Activated T-cell treated with anti-CD3 and anti-CD28 coated beads for 24 hours (primary cell): ENCODE measurements at places on chromosomes 12 and 14.

DNA sequence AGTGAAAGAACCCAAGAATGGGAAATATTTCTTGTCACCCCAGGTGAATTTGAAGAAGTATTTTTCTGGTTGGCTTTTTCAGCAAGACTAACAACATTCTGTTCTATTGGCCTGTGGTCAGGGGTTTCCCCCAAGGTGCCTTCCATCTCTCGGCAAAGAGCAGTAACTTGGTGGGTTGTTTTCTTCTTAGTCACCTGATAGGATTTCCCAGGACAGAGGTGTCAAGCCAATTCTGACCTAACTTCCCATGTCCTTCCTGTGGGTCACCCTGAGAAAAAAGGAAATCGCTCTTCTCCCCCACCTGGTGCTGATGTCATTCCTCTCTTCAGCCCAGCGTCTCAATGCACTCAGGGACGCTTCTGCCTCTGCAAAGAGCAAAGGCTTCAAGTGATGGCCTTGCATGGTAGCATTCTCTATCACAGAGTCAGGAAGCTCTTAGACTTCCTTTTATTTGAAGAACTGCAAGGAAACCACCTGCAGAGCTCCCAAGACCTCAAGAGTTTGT, 16.1 kb upstream of the IFNG start:
- peak; percentile 42 for DNase-seq

DNA sequence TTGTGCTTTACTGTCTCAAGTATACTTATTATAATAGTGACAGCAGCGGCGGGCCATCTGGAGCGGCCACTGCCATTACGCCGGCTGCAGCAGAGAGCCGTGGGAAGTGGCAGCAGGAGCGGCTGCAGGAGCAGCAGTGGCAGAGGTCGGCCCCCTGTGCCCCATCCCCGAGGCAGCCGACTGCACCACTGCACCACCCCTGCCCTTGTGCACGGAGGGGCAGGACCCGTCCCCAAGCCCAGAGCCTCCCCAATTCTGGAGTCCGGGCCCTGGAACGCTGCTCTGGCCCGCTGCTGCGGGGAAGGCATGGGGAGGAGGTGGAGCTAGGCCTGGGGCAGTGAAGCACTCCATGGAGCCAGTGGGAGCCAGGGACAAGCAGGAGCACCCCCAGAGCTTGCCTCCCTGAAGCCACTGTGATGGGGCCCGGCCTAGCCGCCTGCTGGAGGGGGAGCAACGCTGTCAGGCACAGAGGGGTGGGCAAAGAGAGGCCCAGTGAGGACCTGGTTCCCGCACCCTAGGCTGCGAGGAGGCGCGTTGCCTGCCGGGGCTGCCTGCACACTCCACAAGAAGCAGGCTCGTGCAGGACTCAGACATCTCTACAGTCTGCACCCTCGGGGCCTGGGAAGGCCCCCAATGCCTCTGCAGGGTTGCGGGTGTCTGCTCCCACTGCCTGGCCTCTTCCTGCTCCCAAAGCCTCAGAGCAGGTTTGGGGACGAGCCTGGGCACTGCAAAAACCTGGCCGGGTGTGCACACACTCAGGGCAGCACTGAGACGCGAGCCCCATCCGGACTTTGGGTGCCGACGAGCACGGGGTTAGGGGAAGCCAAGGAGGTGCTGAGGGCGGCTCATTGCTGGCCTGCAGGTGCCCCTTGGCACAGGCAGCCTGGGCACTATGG, 74.2 kb upstream of the RASSF8 start:
- DNase-seq = no peak

DNA sequence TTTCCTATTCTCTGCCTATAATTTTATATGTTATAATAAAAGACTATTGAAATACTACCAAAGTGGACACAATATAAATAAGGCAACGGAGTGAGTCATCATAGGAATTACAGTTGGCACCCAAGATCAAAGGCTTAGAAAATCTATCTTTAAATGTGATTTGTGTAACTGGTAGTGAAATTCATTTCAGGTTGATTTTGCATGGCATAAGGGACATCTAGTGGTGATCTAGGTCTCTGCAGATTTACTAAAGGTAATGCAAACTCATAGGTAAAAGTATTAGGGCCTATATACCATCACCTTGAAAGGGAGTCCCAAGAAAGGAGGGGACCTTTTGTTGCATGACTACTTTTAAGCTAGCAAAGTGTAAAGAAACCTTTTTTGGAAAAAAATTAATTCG, 527.2 kb downstream of the NRXN3 start:
- no peak for DNase-seq

- no peak for DNase-seq
These were observed 1.8 kb downstream of the SMIM41 start for GRCh38 chr12:52081263-52081733.

GRCh38 chr14:100078997-100079725, 13.9 kb downstream of the EVL start:
- no peak for DNase-seq

- no peak for DNase-seq
These were observed 261.9 kb downstream of the TMEM132D start for GRCh38 chr12:129641926-129642325.

DNA sequence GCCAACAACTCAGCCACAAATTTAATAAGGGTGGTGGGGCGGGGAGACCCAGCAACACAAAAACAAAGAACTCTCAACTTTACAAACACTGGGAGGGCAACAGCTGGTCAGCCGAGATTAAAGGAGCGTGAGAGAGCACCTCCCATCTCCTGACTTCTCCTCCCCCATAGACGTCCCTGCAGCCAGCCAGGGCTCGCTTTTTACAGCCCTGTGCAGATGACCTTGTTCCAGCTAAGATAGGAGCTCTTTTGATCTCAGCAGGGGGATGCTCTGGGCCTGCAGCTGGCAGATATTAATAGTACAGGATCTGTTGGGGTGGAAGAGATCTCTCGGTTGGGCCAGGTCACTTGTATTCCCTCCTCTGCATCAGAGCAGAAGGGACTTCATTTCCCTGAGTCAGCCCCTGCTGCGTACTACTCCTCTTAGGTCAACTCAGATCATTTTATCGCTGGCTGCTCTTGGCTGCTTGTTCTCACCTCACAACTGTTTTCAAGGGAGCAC, 475.8 kb downstream of the RAD51B start:
- no peak for DNase-seq
